ENCODE measurements at places on chromosomes 1 and 21.

DNA sequence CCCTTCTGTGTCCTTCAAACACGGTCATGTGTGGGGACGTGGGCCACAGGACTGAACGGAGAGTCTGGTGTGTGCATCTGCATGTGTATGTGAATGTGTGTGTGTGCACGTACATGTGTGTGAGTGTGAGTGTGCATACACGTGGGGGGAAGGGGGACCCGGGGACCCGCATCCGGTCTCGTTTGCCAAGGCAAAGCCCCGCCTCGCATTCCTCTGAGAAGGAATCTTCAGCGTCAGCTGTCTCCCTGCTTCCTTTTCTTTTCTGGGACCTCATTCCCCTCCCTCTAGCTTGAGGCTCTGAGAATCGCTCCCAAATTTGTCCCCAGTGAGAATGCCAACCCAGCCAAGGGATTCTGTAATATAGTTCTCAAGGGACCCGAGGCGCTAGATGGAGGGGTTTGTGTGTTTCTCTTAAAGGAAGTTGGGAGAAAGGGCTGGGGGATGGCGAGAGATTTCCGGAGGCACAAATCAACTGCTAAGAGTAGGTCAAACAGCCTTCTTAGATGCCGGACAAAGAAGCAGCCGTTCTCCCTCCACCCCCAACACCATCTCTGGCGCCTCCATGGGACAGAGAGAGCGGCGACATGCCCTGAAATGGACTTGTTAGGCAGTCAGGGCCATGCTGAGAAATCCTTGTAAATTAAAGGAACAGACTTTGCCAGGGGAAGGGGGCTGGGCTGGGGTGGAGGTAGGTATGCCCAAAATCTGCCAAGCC, 6.6 kb downstream of the IFFO2 start:
- no peak for DNase-seq

DNA sequence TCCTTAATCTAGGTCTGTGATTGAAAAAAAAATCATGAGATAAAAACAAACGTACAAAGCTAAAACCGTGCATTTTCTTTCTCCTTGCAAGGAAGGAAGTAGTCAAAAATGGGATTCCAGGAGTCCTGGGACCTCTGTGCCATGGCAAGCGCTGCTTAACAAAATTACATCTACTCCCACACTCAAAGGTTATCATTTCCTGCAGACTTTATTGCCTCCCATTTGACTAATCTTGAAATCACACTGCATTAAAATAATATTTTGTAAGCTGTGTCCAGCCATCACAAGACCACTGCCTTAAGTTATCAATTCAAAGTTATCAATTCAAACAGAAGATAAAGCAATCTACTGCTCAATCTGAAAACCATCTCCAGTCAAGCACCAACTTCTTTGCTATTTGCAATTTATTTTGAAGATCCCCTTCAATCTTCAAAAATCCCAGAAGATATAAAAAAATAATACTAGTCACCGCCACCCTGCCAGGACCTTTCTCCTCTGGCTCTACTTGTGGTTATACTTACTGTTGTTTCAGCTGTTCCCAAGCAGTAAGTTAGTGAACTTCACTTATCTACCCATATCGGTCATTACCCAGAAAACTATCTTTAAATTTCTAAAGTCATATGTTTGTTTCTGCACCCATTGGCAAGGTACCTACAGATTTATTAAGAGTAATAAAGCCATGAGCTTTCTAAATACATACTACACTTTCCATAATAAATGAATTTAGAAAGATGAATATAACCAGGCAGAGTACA, 38.1 kb upstream of the RAP1GAP start:
- DNase-seq, result peak; percentile 29

DNA sequence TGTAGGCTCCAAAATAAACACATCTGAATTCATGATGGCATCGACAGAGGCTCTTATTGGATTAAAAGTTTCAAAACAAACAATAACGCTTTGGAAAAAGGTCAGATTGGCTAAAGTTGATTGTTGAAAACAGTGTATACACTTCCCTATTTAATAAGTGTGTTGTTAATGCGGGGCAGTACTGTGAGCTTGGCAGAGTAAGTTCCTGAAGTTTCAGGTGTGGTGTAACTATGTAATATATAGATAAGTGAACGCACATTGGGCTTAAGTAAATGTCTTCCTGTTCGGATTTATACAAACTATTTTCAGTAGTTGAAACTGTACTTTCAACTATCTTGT, 810 bp downstream of the ZBTB37 start:
- DNase-seq, result no peak

DNA sequence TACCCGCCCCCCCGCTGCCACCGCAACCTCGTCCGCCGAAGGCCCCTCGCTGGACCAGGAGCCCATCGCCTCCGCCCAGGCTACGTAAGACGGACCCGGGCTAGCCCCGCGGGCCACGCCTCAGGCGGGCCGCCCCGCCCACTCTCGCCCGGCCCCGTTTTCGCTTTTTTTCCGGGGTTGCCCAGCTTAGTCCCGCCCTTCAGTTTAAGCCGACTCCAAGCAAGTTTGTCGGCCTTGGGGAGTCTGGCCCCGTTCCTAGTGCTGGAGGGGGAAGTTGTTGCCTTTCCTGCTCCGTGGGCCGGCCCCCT, 3.0 kb downstream of the RUSC1 start:
- DNase-seq, result peak; percentile 86

DNA sequence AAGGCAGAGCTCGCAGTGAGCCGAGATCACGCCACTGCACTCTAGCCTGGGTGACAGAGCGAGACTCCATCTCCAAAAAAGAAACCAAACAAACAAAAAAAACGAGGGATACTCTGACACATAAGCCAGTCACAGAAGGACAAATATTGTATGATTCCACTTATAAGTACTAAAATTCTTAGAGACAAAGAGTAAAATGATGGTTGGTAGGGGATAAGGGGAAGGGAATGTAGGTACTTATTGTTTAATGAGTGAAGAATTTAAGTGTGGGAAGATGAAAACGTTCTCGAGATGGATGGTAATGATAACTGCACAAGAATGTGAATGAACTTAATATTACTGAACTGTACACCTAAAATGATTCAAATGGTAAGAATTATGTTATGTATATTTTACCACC, 66.7 kb upstream of the GUCA2A start:
- no peak for DNase-seq

DNA sequence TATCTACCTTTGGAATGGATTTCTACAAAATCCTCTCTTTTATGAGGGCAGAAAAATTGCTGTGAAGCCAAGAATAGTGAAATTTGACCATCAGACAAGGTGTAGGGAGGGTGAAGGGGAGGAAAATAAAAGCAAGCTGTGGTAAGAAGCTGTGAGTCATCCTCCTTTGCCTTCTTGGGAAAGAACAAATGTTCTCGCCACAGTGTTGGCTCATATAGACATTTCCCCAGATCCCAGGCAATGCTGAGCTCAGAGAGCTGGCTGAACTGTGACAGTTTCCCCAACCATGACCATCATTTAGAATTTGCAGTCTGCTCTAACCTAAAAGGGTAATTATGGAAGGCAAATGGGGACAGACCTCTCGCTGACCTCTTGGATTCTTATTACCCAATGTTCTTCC, 235.4 kb downstream of the PBX1 start:
- peak; percentile 69 for DNase-seq

DNA sequence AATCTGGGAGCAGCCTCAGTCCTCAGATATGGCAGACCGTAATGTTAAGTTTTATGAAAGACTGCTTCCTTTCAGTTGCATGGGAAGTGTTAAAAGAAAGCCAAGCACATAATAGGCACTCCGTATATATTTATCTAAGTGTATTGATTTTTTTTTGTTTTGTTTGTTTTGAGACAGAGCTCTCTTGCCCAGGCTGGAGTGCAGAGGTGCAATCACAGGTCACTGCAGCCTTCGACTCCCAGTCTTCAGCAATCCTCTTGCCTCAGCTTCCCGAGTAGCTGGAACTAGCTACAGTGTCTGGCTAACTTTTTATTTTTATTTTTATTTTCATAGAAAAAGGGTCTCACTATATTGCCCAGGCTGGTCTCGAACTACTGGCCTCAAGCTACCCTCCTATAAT, 341.8 kb downstream of the USH2A start:
- no peak for DNase-seq

GRCh38 chr1:147560765-147561471, 19.6 kb downstream of the BCL9 start:
- DNase-seq, result no peak

DNA sequence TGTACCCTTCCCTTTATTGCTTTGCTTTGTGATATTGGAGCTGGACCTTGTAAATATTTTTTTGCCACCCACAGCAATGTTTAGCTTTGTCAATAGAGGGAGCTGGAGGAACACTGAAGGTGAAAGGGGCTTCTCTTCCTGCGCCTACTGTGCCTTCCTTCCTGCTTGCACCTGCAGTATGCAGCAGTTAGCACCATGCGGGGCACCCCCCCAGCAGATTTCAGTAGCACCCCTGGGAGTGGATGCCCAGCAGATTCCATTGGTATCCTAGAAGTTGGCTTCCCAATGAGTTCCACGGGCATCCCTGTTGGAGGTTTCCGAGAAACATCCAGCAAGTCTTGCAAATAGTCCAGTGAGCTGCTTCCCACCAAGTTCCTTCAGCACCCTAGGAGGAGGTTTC, 25.6 kb downstream of the S100A10 start:
- DNase-seq, result no peak

GRCh38 chr1:219582296-219582695, 30.6 kb downstream of the ZC3H11B start:
- no peak for DNase-seq

DNA sequence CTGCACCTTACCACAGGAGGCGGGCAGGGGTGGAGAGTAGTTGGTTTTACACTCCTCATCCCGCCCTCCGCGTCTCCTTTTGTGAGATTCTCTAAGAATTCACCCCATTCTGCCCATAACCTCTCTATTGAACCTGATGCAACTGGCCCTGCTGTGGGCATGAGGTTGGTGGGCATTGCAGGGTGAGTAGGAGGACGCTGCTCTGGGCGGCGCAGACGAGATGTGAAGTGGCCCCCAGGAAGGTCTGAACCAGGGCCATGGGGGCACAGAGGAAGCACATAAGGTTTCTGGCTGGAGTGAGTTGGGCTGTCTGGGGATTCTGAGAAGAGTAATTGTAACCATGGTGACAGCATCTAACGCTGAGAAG, 8.8 kb downstream of the PADI1 start:
- no peak for DNase-seq

DNA sequence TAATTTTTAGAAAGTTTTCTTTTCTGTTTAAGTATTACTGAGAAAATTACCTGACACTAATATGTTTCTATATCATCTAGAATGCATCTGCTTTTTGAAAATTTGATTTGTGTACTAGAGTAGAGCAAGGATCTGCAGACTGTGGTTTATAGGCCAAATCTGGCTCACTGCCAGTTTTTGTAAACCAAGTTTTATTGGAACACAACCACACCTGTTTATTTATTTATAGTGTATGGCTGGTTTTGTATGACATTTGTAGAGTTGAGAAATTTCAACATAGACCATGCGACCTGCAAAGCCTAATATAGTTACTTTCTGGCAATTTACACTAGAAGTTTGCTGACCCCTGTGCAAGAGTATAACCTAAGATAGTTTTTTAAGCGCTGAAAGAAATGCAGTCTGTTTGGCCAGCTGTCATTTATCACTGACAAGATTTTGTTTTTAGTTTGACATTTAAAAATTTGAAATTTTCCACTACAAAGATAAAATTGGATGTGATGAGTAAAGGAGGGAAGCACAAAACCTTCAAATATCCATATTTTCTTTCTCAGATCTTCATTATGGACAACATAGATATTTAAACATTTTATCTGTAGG, 36.1 kb upstream of the CACYBP start:
- DNase-seq, result no peak

DNA sequence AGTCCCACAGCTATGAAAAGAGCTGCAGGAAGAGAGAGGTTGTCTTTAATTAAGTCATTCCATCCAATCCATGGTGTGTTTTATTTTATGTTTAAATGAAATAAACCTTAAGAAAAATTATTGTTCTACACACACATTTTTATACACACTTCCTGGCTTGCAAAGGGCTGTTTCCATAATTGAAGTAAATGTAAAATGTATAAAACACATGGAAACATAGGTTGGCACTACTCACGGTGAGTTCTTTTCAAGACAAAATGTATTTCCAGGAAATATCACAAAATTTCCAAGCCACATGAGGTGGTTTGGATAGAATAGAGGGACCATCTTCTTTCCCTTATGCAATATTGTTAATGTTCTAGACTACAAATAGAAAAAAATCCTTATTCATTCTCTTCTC, 426.8 kb upstream of the USP24 start:
- no peak for DNase-seq

- no peak for DNase-seq
These were observed 44.6 kb downstream of the CD247 start for GRCh38 chr1:167473761-167474160.

DNA sequence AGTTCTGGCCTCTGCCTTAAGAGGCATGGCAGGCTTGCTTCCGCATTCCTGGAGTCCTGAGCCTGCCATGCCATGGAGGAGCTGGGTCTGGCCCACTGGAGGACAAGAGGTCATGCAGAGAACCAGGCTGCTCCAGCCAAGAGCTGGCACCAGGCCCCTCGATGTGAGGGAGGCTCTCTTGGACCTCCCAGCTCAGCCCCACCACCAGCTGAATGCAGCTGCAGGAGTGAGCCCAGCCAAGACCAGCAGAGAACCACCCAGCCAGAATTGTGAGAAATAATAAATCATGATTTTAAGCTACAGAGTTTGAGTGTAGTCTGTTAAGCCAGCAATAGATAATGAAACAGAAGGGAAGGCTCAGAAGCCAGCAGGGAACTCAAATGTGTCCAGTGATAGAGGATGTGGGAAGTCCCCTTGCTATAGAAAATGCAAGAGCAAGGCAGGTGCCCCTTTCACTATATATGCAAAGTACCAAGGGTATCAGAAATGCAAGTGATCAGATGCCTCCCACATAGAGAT, 118.4 kb downstream of the HIVEP3 start:
- DNase-seq, result no peak

- no peak for DNase-seq
These were observed 9.5 kb downstream of the PSMB4 start for GRCh38 chr1:151408891-151409290.

GRCh38 chr1:38300616-38301015, 254.0 kb upstream of the POU3F1 start:
- DNase-seq, result no peak

DNA sequence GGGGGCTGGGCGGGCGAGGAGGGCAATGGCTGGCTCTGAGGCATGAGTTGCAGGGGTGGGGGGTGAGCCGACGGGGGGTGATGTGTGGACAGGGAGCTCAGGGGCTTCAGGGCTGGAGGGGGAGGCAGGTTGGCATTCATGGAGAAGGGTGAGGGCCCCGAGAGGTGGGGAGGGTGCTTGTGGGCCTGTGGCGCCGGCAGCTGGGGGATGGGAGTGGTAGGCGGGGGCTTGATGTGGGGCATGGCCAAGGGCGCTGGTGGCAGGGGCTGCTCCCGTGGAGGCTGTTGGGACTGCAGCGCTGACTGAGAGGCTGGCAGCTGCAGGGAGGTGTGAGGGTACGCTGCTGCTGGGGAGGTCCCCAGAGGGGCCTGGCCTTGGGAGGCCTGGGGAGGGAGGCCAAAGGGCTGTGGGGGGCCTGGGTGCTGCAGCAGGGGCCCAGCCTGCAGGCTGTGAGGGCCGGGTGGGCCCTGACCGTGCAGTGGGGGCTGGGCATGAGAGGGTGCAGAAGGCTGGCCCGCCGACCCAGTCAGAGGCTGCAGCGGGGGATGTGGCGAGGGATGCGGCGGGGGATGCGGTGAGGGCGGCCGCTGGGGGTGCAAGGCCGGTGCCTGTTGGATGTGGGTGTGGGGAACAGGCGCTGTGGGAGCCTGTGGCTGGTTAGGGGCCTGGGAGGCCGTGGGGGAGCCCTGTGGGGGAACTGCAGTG, 42.7 kb downstream of the SLC45A1 start:
- no peak for DNase-seq

Measured in smooth muscle cell of the brain vasculature (primary cell).